ENCODE measurements at places on chromosomes 1 and 21. TPM values are rescaled to one million over a fixed set of nuclear protein-coding genes. Genes with fewer than 3 reads are reported as not detected.

DNA sequence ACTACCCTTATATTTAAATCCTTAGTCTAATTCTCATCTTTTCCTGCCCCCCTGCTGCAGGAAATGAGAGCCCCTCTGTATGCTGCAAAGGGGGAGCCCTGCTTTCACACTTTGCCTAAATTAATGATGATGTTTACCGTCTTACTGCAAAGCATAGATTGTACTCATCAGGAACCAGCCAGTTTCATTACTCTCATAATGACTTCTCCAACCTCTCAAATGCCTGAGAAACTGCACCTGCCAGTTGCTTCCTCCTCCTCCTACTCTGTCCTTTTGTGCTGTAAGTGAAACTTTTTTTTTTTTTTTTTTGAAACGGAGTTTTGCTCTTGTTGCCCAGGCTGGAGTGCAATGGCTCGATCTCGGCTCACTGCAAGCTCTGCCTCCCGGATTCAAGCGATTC is 101.7 kb downstream of the ADSS2 start:
- H3K27me3 ChIP-seq, result no peaks in the 10 kb centered on the region
- no peak for DNase-seq
- H3K4me3 ChIP-seq, result no peak overlapping the region
- H3K4me1 ChIP-seq, result peaks cover 2% of the 10 kb centered on the region

The MEGF6 gene
- 91.8 TPM for total RNA-seq

GRCh38 chr1:233945979-233946378 is 41.5 kb downstream of the SLC35F3 start:
- no peaks in the 10 kb centered on the region for H3K27me3 ChIP-seq
- H3K4me1 ChIP-seq, result no peaks in the 10 kb centered on the region
- H3K27ac ChIP-seq, result no peak overlapping the region
- H3K4me3 ChIP-seq, result no peak overlapping the region
- DNase-seq, result no peak

GRCh38 chr1:231611851-231612250 is 14.7 kb upstream of the DISC1 start:
- no peak for DNase-seq
- H3K4me3 ChIP-seq, result no peak overlapping the region
- H3K4me1 ChIP-seq, result no peaks in the 10 kb centered on the region
- H3K27me3 ChIP-seq, result no peaks in the 10 kb centered on the region

The AADACL3 gene
- total RNA-seq, result not detected

DNA sequence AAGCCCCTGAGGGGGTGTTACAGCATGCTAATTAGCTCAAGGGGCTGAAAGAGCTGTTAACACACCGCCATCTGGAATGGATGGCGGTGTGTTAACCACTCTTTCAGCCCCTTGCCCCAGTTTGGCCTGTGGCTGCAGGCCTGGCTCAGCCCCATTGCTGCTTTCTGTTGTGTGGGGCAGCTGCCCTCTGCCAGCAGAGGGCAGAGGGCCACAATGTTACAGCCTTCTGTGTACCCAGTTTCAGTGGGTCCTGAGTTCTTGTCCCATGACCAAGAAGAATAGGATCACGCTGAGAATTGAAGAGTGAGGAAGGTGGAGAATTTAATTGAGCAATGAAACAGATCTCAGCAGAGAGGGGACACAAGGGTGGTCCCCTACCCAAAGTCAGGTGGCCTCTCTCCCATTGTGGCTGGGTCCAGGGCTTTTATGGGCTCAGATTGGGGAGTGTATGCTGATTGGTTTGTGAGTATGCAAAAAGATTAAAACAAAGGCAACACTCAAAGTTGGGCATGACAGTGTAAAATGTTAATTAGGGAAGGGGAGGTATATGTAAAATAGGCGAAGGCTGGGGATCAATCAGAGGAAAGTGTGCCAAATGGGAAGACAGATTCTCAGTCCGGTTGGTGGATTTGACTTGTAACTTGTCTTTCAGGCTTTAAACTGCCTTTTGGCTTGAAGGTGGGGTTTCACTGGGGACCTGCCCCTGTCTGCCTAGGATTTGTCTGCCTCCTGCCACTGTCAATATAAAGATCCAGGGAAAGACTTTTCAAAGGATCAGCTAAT is 142.2 kb downstream of the RABGAP1L start:
- no peaks in the 10 kb centered on the region for H3K36me3 ChIP-seq
- H3K27ac ChIP-seq, result no peak overlapping the region
- H3K4me3 ChIP-seq, result no peak overlapping the region
- no peaks in the 10 kb centered on the region for H3K4me1 ChIP-seq

DNA sequence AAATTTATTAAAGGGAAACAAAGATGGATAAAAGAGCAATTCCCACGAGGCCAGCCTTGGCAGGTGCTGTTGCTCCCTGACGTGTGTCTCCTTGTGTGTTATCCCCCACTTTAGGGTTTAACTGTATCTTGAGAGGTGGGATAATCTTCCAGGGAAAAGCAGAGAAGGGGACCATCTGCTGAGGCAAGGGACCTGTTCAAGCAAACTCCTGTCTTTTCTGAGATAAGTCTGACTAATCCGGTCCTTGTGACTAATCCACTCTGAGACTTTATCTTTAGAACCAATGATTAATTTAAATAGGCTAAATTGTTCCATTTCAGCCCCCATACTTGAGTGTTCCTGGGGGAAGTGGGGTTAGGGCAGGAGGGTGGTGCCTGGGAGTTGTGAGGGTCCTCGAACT is 163.6 kb downstream of the CAMTA1 start:
- no peaks in the 10 kb centered on the region for H3K4me1 ChIP-seq
- no peak overlapping the region for H3K4me3 ChIP-seq
- no peaks in the 10 kb centered on the region for H3K27me3 ChIP-seq

DNA sequence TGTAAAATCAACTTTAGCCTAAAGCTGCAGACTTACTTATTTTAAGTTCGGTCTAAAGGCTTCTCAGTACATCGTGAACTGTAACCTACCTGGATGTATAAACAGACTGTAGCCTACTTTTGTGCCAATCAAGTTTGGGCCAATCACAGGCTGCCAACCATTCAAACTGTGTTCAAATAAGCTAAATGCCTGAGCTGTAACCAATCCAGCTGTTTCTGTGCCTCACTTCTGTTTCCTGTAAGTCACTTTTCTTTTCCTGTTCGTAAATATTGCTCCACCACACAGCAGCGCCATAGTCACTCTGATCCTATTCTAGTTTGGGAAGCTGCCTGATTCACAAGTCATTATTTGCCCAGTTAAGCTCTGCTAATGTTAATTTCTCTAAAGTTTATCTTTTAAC is 37.5 kb upstream of the SLAMF9 start:
- no peaks in the 10 kb centered on the region for H3K36me3 ChIP-seq
- no peaks in the 10 kb centered on the region for H3K4me1 ChIP-seq
- no peak overlapping the region for H3K4me3 ChIP-seq
- H3K27me3 ChIP-seq, result no peaks in the 10 kb centered on the region

DNA sequence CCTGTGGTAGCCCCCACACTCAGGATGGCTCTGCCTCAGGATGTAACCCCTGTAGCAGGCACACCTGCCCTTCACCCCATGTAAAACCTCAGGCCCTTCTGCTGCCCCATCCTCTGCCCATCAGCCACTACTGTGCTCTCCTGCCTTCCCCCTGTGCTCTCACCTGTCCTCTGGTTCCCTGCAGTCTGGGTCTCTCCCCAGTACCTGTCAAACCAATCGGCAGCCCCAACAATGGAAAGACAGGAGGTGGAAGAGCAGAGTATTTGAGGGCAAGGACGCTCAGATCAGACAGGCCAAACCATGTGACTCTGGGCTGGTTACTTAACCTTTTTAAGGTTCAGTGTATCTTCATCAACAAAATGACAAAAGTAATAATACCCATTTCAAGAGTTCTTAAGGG is 30.9 kb downstream of the SMIM12 start:
- no peak overlapping the region for H3K4me3 ChIP-seq
- H3K27ac ChIP-seq, result no peak overlapping the region
- peaks cover 4% of the 10 kb centered on the region for H3K4me1 ChIP-seq

- H3K4me3 ChIP-seq, result no peak overlapping the region
- H3K27ac ChIP-seq, result no peak overlapping the region
- no peak for DNase-seq
Measured at GRCh38 chr1:92329347-92330129, 30.7 kb downstream of the RPAP2 start.

DNA sequence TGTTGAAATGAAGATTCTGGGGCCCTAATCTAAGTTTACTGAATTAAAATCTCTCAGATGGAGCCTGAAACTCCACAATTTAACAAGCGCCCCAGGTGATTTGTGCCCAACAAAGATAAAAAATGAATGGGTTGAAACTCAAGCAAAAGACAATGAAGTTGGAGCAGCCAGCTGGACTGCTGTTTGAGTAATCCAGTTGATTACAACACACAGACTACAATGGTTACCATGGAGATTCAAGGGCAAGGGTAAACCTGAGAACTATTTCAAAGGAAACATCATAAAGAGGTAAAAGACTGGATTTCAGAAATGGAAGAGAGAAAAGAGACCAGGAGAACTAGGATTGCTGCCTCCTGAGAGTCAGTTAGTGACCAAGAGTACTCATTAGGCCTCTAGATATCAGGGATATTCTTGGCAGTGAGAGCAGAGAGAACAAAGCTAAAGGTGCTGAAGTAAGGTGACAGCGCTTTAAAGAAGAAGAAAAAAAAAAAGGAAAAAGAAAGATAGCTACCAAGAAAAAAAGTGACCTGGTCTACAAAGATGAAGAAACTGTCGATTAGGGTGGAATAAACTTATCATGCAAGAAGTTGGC is 44.5 kb downstream of the LRRC53 start:
- H3K27ac ChIP-seq, result no peak overlapping the region
- H3K27me3 ChIP-seq, result no peaks in the 10 kb centered on the region

The MAD2L2 gene
- 24.1 TPM for total RNA-seq

GRCh38 chr1:243261390-243261789 is 5.5 kb downstream of the SDCCAG8 start:
- no peaks in the 10 kb centered on the region for H3K4me1 ChIP-seq
- H3K27ac ChIP-seq, result no peak overlapping the region
- no peaks in the 10 kb centered on the region for H3K36me3 ChIP-seq
- H3K4me3 ChIP-seq, result no peak overlapping the region

- DNase-seq, result no peak
- H3K4me3 ChIP-seq, result no peak overlapping the region
- no peaks in the 10 kb centered on the region for H3K27me3 ChIP-seq
- no peaks in the 10 kb centered on the region for H3K4me1 ChIP-seq
- H3K36me3 ChIP-seq, result peaks cover 3% of the 10 kb centered on the region
Measured at GRCh38 chr1:83920320-83920719, 78.6 kb downstream of the TTLL7 start.

DNA sequence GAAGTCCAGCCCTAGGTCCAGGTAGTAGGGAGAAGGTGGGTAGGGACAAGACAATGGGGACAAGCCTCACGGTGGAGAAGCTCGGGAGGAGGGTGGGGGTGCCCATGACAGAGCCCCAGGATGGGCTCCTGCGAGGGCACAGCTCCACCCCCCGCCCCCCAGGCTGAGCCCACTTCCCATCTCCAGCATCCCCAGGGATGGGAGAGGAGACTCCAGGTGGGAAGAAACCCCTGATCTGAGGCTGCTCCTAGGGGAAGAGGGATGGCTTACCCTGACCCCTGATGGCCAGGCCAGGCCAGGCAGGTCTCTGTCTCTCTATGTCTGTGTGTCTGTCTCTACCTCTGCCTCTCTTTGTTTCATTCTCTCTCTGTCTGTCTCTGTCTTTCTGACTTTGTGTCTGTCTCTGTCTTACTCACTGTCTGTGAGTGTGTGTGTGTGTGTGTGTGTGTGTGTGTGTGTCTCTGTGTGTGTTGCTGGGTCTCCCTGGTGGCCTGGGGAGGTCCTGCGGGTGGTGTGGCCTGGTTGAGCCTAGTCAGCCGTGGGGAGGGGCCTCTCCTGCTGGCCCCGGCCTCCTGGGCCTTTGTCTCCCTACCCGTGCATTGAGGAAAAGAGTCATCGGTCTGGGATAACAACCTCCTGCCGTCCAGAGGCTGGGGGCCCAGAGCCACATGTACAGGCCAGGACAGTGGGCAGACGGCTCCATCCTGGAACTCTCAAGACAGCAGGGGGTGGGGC is 45.7 kb downstream of the WNT9A start:
- H3K27ac ChIP-seq, result no peak overlapping the region
- H3K36me3 ChIP-seq, result no peaks in the 10 kb centered on the region
- H3K4me3 ChIP-seq, result no peak overlapping the region
- H3K4me1 ChIP-seq, result no peaks in the 10 kb centered on the region
- H3K27me3 ChIP-seq, result no peaks in the 10 kb centered on the region

GRCh38 chr1:208919371-208919770 is 664.1 kb upstream of the CAMK1G start:
- no peaks in the 10 kb centered on the region for H3K4me1 ChIP-seq
- no peaks in the 10 kb centered on the region for H3K36me3 ChIP-seq
- H3K27ac ChIP-seq, result no peak overlapping the region
- DNase-seq, result no peak
- H3K27me3 ChIP-seq, result no peaks in the 10 kb centered on the region
